ENCODE measurements at places on chromosomes 2 and 18.

DNA sequence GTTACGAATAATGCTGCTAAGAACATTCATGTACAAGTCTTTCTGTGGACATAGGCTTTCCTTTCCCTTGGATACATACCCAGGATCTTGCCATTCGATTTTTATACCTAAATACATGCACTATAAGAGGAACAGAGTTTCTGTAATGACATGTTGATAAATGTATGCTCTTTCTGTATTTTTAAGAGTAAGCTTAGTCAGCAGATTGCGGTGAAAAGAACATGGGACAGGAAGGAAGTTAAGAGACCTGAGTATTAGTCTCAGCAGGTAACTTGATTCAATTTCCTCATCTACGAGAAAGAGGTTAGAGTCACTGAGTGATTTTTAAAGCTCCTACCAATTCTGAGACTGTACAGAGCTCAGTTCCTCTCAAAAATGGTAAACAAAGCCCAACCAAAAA, 2.6 kb upstream of the TLK1 start:
- DNase-seq: no peak

DNA sequence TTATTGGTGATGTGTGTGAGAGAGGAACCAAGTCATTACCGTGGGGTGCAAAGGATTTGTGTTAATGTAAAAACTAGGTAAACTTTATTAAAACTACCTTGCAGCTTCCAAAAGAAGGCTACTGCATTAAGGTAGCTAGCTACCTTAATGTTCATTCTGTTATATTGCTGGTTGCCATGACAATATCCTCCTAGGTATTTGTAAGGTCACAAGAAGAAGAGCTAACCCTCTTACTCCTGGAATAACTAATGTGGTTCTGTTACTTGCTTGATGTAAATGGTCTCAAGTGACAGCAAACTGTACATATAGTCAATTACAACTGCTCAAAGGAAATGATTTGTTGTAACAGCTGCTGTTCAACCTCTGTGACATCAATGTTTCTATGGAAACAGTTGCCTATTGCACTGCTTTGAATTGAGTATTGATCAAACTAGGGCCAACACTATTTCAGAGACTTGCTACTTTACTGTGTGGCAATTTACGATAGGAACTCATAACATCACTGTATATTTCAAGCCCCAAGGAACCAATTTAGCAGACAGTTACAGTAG, 319.8 kb upstream of the HNRNPA3 start:
- DNase-seq: no peak

- DNase-seq: peak; percentile 68
Observed at GRCh38 chr2:74887960-74888700, 54.2 kb downstream of the HK2 start.

- DNase-seq: peak; percentile 24
Observed at GRCh38 chr2:212968284-212969081, 182.9 kb downstream of the IKZF2 start.

DNA sequence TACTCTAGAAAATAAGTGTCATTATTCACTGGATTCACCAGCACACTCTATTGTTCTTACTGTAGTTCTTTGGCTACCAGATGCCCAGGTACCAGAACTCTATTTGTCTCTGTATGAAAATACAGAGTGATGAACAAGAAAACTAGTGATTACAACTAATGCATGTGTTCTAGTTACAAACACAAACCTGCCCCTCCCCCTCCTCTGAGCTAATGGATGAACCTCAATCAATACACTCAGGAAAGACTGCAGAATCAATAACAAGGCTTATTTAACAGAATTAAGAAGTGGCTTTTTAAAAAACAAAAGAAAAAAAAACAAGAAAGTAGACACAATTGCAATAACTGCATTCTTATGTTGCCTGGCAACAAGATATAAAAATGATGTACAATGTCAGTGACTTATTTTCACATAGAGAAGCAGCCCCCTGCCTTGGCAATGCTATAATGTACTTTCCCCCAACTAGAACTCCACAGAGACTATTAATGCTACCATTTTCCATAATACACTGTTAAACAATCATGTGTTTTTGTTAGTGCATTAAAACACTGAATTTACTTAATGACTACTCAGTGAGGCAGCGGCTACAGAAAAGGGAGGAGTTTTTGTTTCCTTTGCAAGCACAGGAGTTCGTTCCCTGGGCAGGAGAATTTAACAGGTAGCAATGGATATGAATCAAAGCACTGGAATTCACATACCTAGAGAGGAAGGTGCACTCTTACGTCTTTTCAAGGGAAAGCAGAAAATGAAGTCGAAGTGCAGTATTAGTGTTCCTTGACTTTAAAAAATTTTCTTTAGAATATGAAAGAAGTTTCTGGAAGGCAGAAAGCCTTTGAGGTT, 318.8 kb upstream of the REV1 start:
- no peak for DNase-seq

GRCh38 chr18:68842951-68843350, 45.1 kb downstream of the CCDC102B start:
- DNase-seq: no peak

DNA sequence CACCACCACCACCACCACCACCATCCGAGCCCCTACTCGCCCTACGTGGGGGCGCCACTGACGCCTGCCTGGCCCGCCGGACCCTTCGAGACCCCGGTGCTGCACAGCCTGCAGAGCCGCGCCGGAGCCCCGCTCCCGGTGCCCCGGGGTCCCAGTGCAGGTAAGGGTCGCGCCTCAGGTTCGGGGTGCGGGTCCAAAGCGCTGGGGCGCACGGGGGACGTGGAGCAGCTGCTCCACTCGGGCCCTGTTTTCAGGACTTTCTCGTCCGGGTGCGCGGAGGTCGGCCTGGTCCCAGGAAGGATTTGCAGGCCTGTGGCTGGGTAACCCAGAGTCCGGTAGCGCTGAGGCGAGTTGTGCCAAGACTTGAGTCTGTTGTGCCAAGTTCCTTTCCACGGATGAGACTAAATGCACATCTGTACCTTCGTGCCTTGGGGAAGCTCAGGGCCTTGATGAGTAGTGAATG, 2.8 kb downstream of the GATA6 start:
- no peak for DNase-seq

- no peak for DNase-seq
Observed at GRCh38 chr2:232609607-232610006, 23.8 kb upstream of the EFHD1 start.

DNA sequence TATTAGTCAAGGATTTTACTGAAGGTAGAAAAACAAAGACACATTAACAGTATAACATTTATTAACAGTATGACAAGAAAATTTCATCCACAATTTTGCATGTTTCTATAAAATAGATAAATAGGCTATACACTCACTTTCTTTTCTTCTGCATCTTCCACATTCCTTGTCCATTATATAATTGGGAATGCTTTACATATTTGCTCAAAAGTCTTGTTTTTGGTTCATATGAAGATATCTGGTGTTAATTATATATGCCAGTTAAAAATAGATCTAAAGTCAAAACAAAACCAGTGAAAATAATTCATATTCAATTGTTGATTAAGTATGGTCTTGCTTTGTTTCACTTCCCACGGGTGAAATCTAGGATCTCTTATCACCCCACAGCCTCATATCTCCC, 53.4 kb downstream of the SERPINB7 start:
- peak; percentile 20 for DNase-seq

- no peak for DNase-seq
Observed at GRCh38 chr2:241794250-241794823, 14.7 kb upstream of the NEU4 start.

GRCh38 chr18:11951390-11951851, 29.9 kb upstream of the IMPA2 start:
- DNase-seq: no peak

DNA sequence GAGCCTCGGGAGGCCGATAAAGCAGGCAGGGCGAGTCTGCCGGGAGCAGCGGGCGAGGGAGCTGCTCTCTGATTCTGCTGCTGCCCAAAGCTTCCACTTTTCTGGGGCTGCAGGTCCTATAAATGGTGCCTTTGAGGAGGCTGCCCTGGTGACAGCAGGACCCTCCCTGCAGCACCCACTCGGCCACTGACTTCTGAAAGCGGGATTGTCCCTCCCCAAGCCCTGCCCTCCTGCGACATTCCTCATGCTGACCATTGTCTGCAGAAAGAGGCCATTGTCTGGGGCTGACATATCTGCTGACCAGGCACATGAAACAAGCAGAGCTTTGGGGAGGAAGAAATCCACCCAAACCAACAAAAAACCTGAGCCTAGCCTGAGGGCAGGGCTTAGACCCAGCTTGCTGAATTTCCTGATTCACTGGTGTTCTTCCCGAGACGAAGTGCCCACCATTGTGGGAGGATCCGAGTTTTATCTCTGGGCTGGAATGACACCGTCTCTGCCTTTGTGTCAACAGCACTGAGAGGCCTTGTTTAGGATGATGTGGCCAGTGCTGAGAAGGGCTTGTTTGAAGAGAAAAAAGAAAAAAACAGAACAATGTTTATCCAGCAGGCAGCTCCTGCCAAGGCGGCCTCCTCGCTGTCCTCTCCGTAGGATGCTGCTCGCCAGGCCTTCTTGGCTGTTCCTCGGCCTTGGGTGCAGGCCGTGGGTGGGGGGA, 129.7 kb downstream of the MYCN start:
- DNase-seq: no peak

- peak; percentile 82 for DNase-seq
Observed at GRCh38 chr2:111918383-111918806, 20.0 kb downstream of the MERTK start.

DNA sequence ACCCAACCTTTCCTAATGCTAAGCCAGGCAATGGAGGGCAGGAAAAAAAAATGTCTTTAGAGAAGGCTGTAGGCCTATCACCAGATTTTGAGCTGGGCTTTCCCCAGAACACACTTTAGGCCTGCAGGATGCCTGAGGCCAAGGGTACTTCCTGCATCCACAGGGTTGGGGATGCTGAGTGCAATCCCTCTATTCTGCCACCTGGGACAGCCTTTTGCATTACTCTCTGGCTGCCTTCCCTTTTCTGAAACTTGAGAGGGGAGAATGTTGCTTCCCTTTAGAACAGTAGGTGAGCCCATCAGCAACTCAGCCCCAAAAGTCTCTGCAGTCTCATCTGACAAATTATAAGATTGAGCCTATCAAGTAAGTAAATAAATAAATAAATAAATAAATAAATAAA, 195.2 kb downstream of the SLC8A1 start:
- DNase-seq: peak; percentile 42

- no peak for DNase-seq
Observed at GRCh38 chr2:133425612-133426011, 142.7 kb downstream of the NCKAP5 start.

GRCh38 chr2:226387499-226387942, 412.1 kb downstream of the IRS1 start:
- DNase-seq: no peak

- no peak for DNase-seq
Observed at GRCh38 chr2:43278564-43279220, 52.3 kb upstream of the ZFP36L2 start.

DNA sequence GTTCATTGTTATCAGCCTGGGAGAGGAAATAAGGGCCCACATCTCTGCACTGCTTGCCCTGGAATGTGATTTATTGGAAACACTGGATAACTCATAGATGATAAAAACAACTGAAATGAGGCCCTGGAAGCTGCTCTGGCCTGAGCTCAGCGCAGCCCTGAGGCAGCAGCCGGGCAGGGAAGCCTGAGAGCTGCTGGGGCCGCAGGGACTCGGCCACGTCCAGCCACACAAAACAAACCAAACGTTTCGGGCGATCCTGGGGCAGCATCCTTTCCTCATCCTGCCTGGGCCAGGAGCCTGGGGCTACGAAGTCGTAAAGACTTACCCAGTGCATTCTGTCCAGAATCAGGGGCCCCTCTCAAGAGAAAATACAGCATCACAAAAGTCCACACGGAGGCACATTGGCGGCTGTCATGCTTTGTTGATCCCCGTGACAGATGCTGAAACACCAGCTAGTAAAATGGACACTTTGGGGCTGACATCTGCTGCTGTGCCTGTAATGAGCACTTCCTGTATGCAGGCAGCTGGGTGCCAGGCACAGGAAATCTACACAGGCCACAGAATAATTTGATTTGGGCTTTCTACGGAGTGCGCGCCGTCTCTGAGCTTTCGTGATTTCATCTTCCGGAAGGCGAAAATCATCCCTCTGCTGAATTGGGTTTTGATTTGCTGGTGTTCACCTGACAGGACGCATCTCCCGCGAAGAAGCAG, 250.6 kb downstream of the EIPR1 start:
- peak; percentile 11 for DNase-seq

DNA sequence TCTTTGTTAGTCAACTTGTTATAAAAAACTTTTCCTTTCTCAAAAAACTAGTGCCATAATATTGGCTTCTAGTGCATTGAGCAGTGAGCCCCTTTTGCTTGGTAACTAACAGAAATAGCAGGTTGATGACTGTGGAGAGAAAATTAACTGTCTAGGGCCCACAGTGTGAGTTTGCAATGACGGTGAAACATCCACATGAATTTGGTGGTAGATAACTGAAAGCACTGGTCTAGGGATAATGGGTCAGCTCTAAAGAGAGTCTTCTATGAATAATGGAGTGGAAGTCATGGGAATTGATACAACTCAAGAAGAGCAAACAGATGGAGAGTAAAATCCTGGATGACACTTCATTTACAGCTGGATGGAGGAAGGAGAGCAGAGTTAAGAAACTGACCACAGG, 245.4 kb downstream of the METTL4 start:
- no peak for DNase-seq

GRCh38 chr18:79549638-79550000, 130.0 kb upstream of the CTDP1 start:
- no peak for DNase-seq

DNA sequence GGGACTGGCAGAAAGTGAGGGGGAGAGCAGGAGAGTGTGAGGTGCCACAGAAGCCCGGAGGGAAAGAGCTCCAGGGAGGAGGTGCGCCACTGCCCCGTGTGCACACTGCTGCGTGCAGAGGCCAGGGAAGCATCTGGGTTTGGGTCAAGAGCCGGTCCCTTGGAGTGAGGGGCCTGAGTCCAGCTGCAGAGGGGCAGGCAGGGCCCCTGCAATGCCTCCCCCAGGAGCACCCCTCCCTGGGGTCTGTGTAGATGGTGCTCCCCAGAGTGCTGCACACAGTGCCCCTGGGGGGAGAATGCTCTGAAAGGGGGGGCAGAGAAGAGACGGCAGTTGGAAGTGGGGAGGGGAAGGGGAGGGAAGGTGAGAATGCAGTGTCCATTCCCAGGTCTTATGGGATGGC, 3.7 kb upstream of the LIMS2 start:
- no peak for DNase-seq

GRCh38 chr2:12168791-12169388, 422.5 kb downstream of the LPIN1 start:
- DNase-seq: peak; percentile 69

GRCh38 chr2:26599387-26599786, 41.8 kb downstream of the CIB4 start:
- no peak for DNase-seq

DNA sequence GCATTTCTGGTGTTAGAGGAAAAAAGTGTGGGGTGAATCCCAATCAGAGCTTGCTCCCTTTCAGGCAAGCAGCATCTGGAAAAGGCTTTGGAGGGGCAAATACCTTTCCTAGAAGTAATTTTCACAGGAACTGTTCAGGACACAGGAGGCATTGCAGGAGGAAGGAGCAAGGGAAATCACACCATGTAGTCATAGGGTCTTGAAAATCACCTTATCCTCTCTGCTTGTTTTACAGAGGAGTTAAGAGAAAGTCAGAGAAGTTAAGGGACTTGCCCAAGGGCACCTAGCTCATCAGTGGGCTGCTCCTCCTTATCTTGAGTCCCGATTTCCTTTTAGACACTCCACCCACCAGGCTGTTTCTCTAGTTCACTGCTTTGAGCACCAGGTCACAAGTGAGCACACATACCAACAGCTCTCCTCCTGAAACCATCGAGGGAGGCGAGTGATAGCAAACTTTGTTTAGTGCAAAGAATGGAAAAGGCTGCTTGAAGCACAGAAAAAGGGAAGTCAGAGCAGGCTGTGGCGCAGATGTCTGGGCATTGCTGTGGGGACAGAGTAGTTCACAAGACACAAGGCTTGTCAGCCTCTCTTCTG, 89.2 kb upstream of the CXCR4 start:
- no peak for DNase-seq

- no peak for DNase-seq
Observed at GRCh38 chr2:119862127-119862889, 102.6 kb downstream of the PTPN4 start.

Measured in EL (cell line).